ENCODE measurements at places on chromosomes 5 and 9.

DNA sequence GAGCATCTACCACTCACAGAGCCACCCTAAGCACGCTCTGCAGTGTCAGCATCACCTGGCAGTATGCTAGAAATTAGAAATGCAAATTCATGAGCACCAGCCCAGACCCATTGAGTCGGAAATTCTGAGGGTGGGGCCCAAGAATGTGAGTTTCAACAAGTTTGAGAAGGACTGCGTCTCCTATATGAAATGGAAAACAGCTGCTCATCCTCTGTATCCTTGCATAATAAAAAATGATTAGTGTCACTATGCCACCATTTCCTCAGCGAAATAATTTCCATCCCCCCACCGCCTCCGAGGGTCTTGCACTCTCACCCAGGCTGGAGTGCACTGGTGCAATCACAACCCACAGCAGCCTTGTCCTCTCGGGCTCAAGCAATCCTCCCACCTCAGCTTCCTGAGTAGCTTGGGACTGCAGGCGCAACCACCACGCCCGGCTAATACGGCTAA lies 1.3 kb upstream of the IQGAP2 start:
- no peak for DNase-seq

DNA sequence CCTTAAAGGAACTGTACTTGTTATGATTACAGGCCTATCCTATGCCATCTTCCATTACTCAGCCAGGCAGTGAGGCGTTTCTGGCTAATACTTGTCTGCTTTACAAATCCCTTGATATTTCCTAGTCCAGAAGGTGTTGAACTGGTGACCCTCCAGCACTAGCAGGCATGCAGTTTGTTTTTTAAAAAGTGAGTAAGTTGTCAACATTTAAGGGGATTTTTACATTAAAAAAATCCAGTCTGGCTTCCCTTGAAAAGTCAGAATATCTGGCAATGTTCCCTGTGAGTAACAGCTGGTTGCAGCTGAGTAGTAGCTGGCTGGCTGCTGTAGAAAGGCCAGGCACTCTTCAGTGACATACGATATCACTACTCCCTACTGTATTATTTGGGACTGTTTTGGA lies 21.8 kb downstream of the GRIN3A start:
- DNase-seq: no peak

GRCh38 chr9:96169901-96170300 lies 132.1 kb downstream of the HSD17B3 start:
- peak; percentile 61 for DNase-seq

- DNase-seq: no peak
These were observed 820 bp upstream of the NFX1 start for GRCh38 chr9:33289496-33289895.

DNA sequence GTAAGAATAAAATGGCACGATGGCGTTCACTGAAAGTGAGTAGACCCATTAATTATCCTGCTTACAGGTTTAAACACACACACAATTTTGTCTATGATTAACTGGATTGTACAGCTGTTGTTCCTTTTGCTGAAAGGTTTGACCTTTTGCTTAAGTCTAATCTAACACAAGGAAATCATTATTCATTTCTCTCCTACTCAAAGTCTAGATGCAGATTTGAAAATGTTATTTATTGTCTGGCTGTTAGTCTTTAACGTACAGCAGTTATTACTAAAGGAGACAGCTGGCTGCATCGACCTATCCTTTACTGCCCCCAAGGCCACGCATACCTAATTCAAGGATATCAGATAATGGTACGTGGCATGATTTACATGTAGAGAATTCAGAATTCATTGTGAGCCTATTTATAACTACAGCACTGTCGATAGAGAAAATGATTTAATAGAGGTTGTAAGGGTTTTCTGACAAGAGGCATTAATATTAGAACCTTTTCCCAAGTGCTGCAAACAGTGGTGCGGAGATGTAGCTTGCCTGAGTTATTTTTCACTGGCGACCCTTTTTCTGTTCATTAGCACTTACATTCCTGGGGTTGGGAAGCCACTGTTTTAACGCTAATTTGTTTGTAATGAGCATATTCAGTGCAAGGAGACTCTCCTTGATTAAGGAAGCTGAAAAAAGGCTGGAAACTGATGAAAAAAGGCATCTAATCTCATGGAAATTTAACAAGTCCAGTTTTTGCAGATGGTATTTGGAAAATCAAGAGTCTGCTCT lies 368.4 kb upstream of the GRAMD2B start:
- DNase-seq: no peak

DNA sequence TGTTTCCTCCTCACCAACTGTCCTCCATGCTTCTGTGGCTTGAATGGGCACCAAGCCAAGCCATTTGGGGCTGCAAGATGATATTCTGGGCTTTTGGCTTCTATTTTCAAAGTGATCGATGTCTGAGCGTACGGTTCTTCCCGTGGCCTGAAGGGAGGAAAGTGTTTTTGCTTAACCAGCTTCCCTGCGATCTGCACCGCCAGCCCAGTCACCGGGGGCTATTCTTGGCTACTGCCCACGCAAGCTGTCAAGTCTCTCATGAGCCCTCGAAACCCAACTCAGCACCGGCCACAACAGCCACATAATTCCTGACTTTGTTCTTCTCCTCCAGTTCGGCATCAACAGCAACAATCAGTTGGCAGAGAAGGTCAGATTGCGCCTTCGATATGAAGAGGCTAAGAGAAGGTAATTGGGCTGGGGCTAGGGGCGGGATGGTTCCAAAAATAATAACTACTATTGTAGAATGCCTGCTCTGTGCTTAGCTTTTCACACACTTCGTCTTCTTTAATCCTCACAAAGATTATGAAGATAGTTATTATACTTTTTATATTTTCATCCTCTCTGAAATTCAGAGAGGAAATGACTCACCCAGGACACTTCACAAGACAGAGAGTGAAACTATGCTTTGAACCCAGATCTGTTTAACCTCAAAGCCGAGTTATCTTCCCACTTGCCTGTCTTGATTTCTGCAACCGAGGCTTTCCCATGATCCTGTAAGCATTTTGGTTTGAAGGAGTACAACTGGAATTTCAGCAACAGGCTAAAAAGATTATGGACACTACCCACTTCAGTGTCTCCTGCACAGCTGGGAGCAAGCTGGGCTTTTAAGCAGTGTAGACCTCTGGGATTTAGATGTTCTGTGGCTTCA lies 76.4 kb upstream of the RARS1 start:
- no peak for DNase-seq

- DNase-seq: no peak
These were observed 43.0 kb downstream of the CYFIP2 start for GRCh38 chr5:157308836-157309465.

GRCh38 chr9:81410201-81410600 lies 279.1 kb downstream of the TLE1 start:
- no peak for DNase-seq

- DNase-seq: peak; percentile 16
These were observed 445.7 kb upstream of the TRPC7 start for GRCh38 chr5:136811086-136811485.

All from cerebellar cortex (tissue), 1 donor.